ENCODE measurements at places on chromosomes 16 and 17. TPM values are rescaled to one million over a fixed set of nuclear protein-coding genes. Genes with fewer than 3 reads are reported as not detected.

DNA sequence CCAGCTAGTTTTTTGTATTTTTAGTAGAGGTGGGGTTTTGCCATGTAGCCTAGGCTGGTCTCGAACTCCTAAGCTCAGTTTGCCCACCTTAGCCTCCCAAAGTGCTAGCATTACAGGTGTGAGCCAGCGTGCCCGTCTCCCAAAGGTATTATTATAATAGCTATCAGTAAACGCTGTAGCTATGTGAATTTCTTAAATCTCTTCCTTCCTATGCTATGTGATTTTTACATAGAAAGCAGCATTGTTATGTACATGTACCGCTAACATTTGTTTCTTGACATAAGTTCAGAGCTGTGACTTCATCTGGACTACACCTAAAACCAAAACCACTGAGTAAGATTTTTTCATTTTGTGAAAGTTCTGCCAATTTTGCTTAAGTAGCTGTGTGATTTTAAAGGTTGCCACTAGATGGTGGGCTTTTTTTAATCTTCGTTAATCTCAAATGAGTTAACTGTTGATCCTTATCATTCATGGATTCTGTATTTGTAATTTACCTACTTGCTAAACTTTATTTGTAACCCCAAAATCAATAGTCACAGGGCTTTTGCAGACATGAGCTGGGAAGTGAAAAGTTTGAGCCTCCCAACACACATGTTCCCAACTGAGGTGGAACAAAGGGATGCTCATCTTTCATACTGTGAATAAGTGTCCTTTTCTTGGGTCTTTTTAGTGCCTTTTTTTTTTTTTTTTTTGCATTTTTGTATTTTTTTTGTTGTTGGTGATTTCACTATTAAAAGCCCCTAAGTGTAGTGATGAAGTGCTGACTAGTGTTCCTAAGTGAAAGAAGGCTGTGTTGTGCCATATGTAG is 21.9 kb downstream of the PRKAR1A start:
- DNase-seq = no peak

The PHLPP2 gene
- total RNA-seq = 7.1 TPM

The BIRC5 gene
- 8.6 TPM for total RNA-seq

- no peak for DNase-seq
These were observed 58.0 kb upstream of the CLEC18A start for GRCh38 chr16:69893106-69893505.

DNA sequence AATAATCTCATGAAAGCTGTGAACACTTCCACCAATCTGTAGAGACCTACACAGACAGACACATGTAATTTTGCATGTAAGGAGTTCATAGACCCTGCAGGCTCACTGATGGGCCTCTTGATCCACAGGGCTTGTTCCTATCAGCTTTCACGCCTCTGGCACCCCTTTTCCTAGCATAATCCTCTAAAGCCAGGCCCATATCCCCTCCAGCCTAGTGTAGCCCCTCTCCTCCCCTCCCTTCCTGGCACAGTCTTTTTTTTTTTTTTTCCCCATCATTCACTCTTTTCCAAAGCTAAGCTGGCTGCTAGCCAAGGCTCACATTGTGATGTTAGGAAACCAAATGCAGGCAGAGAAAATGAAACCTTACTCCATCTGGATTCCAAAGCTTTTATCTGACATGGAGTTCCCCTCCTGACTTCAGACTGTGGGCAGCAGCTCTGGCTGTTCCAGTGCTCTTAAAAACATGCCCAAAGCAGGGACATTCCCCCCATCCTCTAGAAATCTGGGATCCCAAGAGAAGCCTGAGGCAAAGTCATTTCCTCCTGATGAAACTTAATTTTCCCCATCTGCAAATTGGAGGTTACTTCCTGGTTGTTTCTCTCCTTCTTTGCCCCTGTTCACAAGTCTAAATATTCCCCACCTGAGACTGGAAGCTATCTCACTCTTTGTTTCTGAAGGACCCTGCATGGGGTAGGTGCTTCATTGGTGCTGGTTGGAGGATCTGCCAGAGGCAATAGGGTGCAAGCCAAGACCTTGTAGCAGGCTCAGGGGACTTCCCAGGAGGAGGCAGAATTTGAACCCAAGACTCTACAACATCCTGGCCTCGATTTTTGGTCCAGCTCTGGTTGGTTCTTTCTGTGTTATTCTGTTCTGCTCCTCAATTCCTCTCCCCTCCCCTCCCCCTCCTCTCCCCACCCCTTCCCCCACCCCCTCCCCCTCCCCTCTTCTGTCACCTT is 9.9 kb upstream of the CCL5 start:
- DNase-seq = no peak

GRCh38 chr16:76222853-76223252 is 54.3 kb upstream of the CNTNAP4 start:
- no peak for DNase-seq

The SMIM22 gene
- total RNA-seq = 37.0 TPM

- no peak for DNase-seq
These were observed 63.0 kb upstream of the CES5A start for GRCh38 chr16:55938126-55938525.

GRCh38 chr17:73011016-73011486 is 81.4 kb downstream of the SLC39A11 start:
- no peak for DNase-seq

DNA sequence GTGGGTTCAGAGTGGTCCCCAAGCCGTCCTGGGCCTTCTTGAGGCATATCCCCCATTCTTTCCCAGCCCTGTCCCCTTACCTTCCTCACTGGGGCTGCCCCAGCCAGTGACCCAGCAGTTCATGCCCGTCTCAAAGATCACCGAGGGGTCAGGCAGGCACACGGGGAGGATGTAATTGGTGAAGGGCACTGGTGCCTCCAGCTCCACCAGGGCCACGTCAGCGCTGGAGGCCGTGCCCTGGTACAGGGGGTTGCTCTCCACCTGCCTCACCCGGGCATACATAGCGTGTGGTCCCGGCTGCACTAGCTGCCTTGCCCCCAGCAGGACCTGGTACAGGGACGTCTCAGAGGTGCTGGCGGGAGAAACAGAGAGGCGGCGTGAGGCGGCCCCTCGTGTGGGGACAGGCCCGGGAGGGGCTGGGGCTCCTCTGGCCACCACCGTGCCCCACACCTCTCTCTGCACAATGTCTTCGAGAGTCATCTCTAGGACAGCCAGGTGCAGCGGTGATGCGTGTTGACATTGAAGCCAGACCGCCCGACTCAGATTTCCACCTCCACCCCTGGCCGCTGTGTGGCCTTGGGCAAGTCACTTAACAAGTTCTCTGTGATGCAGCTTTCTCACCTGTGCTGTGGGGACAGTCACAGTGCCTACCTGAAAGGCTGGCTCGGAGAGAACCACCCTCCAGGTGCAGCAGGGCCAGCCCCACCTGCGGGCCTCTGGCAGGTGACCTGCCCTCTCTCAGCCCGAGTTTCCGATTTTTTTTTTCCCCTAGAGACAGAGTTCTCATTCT is 5.8 kb downstream of the PRSS27 start:
- DNase-seq = no peak

GRCh38 chr17:42797067-42798007 is 1.2 kb downstream of the COA3 start:
- DNase-seq = peak; percentile 49

- no peak for DNase-seq
These were observed 9.1 kb downstream of the SRCIN1 start for GRCh38 chr17:38596651-38597050.

DNA sequence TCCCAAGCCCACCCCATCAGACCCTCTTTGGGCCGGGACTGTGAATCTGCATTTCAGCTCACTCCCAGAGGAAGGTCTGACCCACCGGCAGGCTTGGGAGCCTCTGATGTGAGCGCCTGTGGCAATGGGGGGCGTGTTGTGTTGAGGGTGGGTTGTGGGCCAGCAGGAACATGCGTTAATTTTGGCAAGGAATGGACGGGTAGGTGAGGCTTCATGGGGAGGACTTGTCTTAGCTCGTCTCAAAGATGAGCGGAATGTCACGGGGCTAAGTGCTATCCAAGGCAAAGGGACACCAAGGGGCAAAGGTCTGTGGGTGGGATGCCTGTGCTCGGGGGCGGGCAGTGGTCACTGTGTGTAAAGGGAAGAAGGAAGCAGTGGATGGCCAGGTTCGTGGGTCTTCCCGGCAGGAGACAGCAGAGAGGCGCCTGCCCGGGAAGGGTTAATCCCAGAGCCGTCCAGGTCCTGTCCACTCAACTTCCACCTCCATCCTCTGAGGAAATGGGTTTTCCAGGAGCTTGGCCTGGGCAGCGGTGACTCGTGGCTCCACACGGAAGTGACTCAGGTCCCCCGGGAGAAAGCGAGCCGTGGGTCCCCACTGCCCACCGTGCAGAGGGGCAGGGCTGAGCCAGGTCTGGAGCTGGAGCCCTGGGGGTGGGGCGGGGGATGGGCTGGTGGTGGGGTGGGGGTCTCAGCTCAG is 17.4 kb downstream of the ADGRG1 start:
- DNase-seq = no peak
